ENCODE measurements at places on chromosomes 13 and 19. TPM values are rescaled to one million over a fixed set of nuclear protein-coding genes. Genes with fewer than 3 reads are reported as not detected.

- DNase-seq: no peak
Observed at GRCh38 chr19:14059652-14060155, 2.2 kb downstream of the PALM3 start.

DNA sequence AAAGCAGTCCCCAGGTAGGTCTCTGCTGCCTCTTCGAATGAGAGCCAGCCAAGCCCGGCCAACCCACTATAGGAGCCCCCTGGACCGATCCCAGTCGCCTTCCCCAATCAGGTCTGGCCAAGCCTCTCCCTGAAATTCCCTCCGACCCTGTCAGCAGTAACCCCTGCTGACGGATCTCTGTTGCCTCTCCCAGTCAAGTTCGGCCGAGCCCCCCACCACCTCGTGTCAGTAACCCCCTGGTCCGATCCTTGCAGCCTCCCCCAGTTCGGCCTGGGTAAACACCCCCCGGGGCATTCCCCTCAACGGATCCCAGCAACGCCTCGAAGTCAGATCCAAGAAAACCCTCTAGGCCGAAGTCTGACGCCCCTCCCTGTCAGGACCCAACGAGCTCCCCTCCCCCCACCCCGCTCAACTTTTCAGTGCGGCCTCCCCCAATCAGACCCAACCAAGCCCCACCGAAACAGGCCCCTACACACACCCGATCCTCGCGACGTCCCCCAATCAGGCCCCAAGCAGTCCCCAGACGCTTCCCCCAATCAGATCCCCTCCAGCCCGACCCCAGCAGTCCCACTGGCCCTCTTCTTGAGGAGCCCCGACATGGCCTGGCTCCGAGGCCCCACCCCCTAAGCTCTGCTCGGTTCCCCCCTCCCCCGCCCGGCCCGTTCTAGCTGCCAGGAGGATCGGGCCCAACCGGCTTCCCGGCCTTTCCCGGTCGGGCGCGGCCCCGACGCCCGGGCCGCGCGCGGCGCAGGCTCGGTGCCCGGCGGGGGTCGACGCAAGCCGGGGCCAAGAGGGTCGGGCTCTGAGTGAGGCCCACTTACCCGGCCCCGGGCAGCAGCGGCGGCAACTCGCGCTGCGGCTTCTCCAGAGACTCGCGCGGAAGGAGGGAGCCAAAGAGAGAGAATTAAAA is 1.8 kb downstream of the TNPO2 start:
- peak; percentile 73 for DNase-seq

- DNase-seq: no peak
Observed at GRCh38 chr19:5046339-5047039, 77.6 kb downstream of the KDM4B start.

DNA sequence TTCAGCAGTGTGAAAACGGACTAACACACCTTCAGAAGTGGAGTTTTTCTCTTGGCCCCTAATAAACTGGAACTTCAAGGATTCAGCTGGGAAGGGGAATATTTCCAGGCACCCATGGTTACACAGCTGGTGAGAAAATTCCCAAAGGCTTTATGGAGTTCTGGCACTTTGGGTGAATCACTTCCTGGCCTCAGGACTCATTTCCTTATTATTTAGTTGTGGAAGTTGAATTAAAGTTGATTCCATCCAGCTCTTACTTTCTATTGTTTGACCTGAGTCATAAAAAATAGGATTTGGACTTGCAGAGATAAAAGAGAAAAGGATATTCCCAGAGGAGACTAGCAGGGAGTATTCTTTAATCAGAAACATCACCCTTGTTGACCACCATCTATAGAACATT is 882.1 kb downstream of the UQCRFS1 start:
- DNase-seq: no peak

GRCh38 chr13:50888362-50888761 is 21.2 kb upstream of the RNASEH2B start:
- DNase-seq: no peak

DNA sequence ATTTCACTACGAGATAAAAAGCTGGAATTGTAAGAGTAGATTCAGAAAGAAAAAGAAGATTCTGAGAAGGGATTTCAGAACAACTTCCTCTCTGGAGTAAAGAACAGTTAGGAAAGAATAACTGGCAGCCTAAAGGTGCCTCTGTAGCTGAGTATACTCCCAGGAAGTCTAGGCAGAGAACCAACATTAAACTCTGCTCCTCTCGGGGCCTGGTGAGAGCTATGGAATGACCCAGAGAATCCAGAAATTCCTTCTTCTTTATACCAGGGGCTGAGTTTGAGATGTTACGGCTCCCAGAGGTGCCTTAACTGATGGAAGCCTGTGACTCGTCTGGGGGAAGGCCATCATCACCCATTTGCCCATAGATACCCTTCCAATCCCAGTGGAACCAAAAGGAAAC is 39.1 kb downstream of the FAM216B start:
- no peak for DNase-seq

- peak; percentile 90 for DNase-seq
Observed at GRCh38 chr19:51158474-51159129, 16.5 kb downstream of the SIGLEC7 start.

DNA sequence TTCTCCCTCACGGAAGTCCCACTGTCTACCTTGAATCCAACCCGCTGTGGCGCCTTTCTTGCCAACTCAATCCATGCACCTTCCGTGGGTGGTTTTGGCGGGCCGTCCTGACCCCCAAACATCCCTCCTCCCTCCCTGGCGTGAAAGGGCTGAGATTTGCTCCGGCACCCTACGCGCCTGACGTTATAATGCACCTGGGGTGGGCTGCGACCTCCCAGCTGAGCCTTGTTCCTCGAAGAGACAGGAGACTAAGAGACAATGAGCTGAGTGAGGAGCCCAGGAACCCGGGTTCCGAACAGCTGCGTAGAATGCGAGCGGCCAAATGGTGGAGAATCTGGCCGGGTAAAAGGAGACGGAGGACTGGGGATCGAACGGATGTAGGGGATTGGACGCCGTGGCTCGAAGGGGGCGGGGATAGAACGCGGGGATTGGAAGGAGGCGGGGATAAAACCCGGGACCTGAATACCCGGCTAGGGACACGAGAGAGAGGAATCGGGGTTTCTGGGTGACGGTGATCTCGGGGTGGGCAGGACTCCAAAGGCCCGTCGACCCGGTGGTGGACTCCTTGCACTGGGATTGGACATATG is at the start of gene CPT1C:
TSS of gene CPT1C (plus strand) at position 461 of the 587 bp plus-strand sequence. CDS start 1,137 bp downstream, outside the sequence.
- peak; percentile 77 for DNase-seq

- no peak for DNase-seq
Observed at GRCh38 chr13:39601636-39602035, 1.4 kb downstream of the LHFPL6 start.

GRCh38 chr13:73075546-73075945 is 16.7 kb downstream of the KLF5 start:
- DNase-seq: no peak

PSG6 gene
- total RNA-seq: not detected

CEACAM20 gene
- not detected for total RNA-seq

CYSLTR2 gene
- total RNA-seq: 2.5 TPM

Data from activated CD4-positive, alpha-beta T cell treated with anti-CD3 and anti-CD28 coated beads for 36 hours (primary cell).